T-helper 17 cell (primary cell): ENCODE measurements at places on chromosomes 5 and 9.

- DNase-seq, result no peak
Observed at GRCh38 chr5:113182658-113183344, 206.2 kb downstream of the DCP2 start.

DNA sequence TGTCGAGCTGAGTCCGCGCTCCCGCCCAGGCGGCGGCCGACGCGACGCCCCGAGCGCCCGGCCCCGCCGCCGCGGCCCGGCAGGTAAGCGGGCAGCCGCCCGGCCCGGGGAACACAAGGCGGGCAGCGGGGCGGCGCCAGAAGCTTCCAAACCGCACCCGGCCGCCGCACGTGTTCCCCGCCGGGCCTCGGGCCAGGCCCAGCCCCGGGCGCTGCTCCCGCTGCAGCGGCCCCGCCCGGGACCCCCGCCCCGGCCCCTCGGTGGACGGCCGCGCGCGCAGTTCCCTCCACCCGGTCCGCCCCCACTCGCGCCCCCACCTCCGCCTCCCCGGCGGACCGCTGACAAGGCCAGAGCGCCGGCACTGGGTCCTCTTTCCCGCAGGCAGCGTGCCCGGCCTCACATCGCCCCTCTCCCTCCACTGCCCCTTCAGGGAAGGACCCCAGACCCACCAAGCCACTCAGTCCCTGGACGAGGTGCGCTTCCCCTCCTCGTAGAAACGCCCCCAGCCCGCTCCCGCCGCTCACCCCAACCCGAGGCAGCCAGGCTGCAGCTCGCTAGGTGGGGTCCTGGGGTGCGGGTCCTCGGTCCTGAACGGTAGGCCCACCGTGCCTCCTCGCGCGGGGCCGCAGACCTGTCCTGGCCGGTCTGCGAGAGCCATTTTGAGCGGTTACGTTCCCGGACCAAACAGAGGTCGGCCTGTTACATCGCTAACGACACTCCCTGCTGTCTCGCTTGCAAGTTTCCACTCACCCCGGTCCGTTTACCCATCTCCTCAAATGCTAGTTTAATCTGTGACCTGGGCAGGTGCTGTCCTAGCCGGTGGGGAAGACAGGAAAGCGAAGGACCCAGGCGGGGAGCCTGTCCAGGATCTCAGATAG is 475 bp downstream of the WDR5 start:
- peak; percentile 9 for DNase-seq

GRCh38 chr5:43244823-43245565 is 53.0 kb downstream of the NIM1K start:
- no peak for DNase-seq

DNA sequence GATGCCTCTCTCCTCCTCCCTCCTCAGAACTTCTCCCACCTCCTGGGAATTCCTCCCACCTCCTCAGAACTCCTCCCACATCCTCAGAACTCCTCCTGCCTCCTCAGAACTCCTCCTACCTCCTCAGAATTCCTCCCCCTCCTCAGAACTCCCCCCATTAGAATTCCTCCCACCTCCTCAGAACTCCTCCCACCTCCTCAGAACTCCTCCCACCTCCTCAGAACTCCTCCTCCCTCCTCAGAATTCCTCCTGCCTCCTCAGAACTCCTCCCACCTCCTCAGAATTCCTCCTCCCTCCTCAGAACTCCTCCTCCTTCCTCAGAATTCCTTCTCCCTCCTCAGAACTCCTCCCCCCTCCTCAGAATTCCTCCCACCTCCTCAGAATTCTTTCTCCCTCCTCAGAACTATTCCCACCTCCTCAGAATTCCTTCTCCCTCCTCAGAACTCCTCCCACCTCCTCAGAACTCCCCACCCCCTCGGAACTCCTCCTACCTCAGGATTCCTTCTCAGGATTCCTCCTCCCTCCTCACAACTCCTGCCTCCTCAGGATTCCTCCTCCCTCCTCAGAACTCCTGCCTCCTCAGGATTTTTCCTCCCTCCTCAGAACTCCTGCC is 23.9 kb downstream of the SLC46A2 start:
- DNase-seq, result no peak

GRCh38 chr5:150158170-150158949 is 2.7 kb upstream of the PDGFRB start:
- no peak for DNase-seq

DNA sequence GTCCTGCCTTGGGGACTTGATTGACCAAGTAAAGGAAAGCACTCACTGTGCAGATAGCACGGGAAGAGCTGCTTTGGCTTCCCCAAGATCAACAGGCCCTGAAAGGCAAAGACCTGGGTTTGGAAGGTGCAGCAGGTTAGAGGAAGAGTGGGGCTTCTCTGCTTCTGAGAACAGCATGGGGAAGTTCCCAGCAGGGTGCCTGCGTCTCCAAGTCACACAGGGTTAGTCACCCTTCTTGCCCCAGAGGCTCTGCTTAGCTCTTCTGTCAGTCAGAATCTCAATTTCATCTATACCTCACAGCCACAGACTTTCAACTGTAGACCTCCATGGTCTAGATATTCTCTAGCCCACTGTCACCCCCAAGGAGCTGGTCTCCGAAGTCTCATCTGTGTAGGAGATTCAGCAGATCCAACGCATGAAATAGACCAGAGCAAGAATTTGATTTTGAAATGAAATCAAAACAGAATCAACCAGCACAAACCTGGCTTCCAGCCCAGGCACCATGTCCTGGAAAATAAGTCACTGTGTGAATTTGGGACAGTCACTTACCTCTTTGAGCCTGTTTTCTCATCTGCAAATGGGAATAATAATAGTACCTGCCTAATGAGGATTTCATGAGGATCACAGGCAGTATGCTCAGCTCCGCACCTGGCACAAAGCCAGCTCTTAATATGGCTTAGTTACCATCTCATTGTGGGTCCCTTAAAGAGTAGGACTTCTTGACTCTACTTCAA is 64.0 kb downstream of the SFXN1 start:
- DNase-seq, result no peak

DNA sequence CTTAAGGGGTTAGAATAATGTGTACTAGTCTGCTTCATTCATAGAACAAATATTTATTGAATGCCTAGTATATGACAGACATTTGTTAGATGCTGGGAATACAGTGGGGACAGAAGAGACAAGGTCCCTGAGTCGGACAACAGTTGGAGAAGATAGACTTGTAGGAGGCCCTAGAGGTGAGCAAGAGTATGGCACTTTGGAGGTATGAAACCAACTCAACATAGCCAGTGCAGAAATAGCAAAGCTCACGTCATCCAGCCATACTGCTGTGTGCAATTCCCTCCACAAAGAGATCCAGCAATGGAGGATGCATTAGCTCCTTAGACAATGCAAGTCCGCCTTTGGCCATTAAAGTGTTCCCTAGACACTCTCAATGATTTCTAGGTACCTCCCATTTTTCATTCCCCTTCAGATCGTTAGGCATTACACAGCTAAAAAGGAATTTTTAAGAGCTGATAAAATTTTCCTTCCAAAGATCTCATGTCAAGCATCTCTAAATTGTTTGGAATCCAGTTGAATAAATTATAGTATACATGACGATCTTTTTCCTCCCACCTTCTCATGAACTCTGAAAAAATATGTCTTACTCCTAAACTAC is 1949.6 kb upstream of the WWC1 start:
- DNase-seq, result no peak
